ENCODE measurements at places on chromosomes 4 and X. TPM values are rescaled to one million over a fixed set of nuclear protein-coding genes. Genes with fewer than 3 reads are reported as not detected.
A peak's percentile ranks its signal among the peaks of the same experiment; 100 is the strongest.

- no peak for DNase-seq
Measured at GRCh38 chr4:11431111-11431510, 2.4 kb upstream of the HS3ST1 start.

DNA sequence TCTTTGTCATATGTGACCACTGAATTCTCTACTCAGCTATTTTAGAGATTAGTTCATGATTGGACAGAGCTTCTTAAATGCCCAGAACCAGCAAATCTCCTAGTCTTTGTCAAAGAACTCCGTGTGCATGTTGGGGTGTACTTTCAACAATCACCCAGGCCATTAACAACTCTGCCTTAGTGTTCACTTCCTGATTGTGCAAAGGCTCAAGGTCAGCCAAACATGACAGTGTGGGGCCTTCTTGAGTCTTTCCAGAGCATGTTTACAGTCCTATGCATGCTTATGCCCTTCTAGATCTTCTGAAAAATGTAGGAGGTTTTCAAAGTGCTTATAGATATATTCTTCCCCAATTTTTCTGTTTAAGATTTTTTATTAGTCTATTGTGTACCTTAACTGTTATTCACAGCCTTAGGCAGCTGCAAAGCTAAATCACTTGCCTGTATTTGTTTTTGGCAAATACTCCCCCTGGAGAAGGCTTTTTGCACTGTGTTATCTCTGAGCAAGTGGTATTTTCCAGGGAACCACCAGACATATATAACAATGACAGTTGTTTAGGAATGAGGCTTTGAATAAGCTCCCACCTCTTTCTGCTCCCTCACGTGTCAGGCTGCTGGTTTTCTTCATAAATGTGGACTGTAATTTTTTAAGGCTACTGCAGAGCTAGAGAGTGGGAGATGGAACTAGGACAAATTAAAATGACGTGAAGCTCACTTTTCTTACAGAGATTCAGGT, 24.0 kb upstream of the DRP2 start:
- no peak for DNase-seq

- DNase-seq = peak; percentile 45
Measured at GRCh38 chr4:113901994-113902787, 77.3 kb downstream of the ARSJ start.

DNA sequence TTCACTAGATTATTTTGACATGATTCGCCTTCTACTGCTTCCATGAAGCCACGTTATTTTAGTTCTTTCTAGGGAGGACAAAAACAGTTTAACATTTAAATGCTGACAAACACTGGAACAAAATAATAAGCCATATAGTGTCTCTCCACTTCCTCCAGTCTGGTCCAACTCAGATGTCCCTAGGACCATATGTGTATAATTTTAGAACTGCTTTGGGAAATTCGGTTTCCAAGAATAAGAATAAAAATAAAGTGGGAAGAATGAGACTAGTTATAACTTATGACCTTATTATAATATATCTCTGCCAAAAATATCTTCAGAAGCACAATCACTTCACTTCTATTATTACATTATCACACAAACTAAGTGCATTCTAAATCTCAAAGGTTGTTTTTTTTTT, 164.4 kb upstream of the POF1B start:
- DNase-seq = no peak

DNA sequence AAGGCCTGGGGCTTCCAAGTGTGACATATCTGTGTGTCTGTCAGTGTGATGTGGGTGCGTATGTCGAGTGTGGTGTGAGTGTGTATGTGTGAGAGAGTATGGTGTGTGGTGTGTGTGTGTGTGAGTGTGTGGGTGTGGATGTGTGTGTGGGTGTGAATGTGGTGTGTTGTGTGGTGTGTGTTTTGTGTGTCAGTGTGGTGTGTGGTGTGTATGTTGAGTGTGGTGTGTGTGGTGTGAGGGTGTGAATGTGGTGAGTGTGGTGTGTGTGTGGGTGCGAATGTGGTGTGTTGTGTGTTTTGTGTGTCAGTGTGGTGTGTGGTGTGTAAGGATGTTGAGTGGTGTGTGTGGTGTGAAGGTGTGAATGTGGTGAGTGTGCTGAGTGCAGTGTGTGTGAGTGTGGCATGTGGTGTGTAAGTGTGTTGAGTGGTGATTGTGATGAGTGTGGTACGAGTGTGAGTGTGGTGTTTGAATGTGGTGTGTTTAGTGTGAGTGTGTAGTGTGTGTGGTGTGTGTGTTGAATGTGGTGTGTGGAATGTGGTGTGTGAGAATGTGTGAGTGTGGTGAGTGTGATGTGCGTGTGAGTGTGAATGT, 61.6 kb upstream of the SORCS2 start:
- DNase-seq = no peak

GRCh38 chr4:34170946-34171345, 2073.4 kb downstream of the ARAP2 start:
- DNase-seq = no peak

DNA sequence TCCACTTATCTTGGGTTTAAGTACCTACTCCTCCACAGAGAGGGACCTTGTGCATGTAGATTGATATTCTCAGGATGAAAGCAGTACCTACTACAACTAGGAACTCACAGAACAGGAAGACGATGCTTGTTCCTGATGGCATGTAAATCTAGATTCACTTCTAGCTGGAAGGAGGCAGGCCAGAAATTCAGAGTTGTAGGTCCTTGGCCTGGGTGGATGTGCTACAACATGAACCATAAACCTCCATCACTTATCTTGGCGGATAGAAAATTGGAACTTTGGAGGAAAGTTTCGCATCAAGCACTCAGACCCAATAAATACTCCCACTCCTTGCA, 9.3 kb upstream of the SMIM20 start:
- no peak for DNase-seq

DNA sequence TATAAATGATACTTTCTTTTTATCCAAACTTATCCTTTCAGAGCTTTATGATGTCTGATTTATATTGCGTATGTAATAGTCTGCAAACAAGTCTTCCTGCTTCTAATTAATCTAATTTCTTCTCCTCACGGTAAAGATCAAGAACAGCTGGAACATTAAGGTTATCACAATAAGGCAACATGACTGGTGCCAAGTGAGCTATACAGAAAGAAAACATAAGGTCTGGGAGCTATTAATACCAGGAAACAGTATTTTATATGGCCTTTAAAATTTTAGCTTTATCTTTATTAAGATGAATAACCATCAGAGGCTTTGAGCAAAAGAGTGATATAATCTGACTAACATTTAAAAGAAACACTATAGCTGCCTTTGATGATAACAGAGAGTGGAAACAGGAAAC, 28.7 kb upstream of the CABS1 start:
- peak; percentile 31 for DNase-seq

DNA sequence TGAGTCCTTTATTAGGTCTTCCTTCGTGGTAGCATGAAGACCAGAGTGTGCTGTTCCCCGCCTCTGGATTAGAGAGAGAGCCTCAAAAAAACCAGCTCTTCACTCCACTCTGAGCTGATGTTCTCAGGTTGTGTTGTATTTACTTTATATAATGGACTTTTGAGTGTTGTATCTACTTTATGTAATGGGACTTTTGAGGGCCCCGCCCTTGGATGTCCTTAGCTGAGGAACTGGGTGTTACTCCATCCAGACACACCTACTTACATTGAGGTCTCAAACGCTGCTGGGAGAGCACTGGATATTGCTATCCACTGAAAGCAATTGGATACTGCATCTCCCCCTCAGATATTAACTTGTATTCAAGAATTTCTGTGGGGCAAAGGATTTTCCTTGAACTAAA, 28.2 kb downstream of the ATP8A1 start:
- DNase-seq = no peak

DNA sequence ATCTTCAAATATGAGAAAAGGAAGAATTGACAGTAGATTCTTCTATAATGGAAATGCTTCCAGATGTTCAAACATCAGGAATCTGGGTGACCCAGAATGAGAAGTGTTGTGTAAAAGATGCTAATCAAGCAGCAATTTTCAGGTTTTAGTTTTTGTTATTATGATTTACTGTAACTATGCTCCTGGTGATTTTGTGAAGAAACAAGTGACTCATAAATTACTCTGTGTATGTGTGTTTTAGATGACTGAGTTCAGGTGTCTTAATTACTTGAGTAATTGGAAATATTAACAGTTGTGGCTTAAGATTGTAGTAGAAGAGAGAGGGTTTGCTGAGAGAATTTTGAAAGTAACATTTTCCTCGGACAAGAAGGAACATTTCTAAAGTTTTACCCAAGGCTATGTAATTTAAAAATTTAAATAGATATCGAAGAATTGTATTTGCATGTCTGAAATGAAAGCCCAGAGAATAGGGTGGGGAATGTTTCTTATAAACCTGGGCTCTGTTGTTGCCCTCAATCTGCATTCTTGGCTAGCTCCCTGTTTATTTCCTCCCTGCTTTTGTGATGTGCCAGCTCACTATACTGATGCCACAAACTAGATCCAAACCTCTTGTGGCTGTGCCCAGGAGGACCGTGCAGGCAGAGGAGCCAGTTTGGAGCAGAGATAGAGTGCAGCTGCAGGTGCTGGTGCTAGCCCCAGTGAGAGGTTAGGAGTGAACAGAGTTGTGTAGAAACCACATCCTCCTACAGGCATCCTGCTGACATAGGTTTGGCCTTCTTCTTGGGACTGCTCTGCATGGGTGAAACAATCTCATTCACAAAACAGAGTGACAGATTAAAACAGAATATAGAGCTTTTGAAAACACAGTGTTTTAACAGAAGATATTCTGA, 25.4 kb upstream of the TNIP3 start:
- no peak for DNase-seq

DNA sequence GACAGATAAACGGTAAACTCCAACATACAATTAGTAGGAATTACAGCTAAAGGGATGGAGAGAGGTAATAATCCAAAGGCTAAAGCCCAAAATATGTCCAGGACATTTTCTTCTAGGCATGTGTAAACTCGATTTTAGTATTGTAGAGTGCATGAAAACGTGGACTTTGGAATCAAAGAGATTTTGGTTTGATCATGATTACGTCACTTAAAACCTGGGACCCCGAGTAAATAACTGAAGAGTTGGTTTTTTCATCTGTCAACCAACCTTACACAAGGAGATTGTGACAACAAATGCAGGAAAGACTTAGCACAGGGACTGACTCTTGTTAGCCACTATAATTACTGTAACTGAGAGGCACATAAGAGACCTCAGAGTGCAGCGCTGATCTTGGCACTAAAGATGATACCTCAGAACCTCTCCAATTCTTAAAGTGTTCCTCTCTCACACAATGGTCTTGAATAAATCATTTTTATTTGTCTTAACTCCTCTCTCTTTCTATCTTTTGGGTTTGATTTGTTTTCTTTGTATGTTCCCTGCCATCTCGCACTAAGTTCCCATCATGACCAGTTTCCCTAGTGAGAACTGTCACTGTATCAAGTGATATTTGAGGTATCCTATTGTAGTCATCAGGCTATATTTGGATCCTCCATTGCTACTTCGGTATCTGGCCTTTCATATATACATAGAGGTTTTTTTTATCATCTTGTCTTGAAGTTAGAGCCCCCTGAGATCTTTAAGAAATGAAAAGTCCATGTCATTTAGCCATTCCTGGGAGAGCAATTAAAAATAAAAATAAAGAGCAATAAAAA, 32.2 kb upstream of the MSL3 start:
- no peak for DNase-seq

DNA sequence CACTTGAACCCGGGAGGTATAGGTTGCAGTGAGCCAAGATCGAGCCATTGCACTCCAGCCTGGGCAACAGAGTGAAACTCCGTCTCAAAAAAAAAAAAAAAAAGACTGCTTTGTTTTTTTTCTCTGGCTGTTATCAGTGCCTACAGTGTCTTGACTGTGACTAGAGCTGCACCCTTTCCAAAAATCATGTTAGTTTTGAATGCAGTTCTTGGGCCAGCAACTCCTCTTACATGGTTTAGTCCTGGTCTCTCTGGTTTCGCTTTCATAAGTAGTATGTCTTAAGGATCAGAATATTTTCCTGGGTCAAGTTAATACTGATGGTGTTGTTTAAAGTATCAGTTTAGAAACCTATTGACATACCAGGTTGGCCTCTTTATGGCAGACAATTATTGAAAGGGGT, 34.2 kb upstream of the NALF2 start:
- DNase-seq = no peak

DNA sequence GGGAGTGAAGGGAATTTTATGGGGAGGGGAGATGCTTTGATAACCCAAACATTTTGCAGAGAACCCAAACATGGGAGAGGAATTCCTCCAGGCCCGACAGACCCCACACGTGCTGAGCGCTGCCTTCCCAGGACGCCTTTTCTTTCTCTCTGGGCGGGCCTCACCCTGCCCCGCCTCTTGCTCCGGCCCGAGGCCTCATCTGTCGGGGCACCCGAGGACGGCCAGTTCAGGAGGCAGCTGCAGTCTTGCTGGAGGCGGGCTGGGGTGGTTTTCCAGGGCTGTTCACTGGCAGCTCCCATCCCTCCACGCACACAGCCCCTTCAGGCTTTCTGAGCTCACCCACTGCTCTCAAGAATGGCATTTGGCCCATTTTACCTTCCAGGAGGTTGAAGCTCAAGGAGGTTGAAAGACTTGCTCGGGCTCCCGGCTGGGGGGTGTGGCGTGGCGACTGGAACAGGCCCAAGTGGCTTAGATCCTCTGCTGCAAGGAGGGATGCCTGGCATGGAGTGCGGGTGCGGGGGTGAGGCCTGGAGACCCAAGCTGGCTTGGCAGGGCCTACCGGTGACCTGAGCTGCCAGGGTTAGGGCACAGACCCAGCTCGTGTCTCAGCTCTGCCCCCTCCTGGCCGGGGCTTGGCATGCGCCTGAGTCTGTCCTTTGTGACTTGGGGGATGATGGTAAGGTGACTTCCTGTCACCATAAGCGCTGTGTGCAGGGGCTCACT, 99.2 kb downstream of the PSAPL1 start:
- DNase-seq = no peak

- DNase-seq = no peak
Measured at GRCh38 chr4:3630598-3631543, 98.6 kb upstream of the LRPAP1 start.

- no peak for DNase-seq
Measured at GRCh38 chrX:101287402-101287801, 3.7 kb downstream of the TAF7L start.

GRCh38 chr4:7227008-7227407, 34.7 kb downstream of the SORCS2 start:
- no peak for DNase-seq

DNA sequence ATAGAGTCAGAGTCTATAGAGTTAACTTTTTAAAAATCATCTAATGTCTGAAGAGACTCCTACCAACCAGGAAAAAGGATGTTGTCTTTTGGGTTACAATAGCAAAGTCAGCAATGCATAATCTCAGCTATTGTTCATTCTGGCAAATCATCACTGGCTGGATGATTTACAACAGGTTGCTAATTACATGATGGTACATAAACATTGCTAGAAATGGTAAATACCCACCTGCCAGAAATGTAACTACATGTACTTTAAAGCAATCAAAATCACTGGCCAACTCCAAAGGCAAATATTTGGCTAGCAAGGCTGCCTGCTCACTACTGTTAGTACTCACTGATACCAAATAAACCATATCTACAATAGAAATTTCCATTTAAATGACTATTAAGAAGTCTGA, 91.1 kb downstream of the PPP3CA start:
- no peak for DNase-seq

RBM46 gene
- polyA plus RNA-seq = 0.13 TPM

RASL11B gene
- polyA plus RNA-seq = 36.3 TPM

PCDH18 gene
- polyA plus RNA-seq = 216 TPM

SYTL4 gene
- polyA plus RNA-seq = 22.3 TPM

ELK1 gene
- polyA plus RNA-seq = 30.4 TPM

CENPVL1 gene
- polyA plus RNA-seq = 0.16 TPM

All from left renal pelvis (tissue), 4 donors.